ENCODE measurements at places on chromosomes 2 and 18.

DNA sequence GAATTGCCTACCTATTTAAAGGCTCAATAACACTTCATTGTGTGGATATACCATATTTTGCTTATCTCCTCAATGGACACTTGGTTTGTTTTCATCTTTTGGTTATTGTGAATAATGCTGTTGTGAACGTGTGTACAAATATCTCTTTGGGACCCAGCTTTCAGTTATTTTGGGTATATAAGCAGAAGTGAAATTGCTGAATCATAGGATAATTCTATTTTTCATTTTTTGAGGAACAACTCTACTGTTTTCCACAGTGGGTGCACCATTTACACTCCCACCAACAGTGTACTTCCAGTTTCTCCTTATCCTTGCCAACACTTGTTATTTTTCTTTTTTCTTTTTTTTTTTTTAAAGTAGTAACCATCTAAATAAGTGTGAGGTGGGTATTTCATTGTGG, 29.0 kb downstream of the PTPN4 start:
- DNase-seq, result no peak

- no peak for DNase-seq
These were observed 9.5 kb downstream of the GPR17 start for GRCh38 chr2:127655209-127656073.

- DNase-seq, result no peak
These were observed 49.4 kb downstream of the PDE1A start for GRCh38 chr2:182377467-182377866.

- DNase-seq, result no peak
These were observed 55.5 kb downstream of the SGPP2 start for GRCh38 chr2:222479859-222480258.

DNA sequence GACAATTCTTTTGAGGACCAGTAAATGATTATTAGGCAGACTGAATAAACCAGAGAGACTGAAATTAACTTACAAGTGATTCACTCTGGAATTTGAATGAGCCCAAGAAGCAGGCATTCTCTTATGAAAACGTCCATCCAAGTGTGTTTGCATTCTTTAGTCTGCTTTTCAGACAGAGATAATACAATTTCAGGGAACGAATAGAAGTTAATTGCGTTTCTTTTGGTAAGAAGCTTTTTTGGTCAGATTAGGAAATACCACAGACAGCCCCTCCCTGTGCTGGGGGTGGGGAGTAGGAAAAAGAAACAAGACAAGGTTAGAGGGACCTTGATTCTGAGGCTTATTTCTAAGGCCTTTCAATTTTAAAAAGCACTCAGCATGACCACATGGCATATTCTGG, 874.4 kb downstream of the SUCLG1 start:
- no peak for DNase-seq

DNA sequence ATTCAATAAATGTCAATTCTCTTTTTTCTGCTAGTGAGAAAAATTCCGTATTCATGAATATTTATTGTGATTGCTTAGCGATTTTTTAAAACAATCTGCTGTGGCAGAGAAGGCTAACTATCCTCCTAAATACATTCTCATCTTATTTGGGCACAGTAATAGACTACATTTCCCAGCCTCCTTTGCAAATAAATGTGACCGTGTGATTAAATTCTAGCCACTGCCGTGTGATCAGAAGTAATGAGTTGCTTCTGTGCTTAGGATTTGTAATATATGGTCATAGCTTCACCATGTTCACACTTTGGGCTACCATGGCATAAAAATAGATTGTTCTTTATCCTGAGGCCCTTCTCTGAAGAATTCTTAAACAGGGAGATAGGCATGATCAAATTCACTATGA, 179.6 kb downstream of the FAM124B start:
- no peak for DNase-seq

DNA sequence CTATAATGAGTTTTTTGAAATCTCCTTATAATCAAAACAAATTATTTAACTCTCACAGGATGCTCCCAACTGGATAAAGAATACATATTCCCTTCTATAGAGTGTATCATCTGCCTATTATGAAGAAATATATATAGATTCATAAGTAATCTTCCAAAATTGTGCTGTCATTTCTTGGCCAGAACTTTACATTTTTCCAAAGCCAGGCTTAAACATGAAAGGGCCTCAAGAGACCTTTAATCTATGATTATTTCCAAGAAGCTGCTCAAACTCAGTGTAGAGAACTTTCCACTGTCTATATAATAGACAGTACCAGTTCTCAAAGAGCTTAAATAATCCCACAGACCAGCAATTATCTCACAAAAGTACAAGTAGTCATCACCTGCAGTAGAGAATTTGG, 211.0 kb downstream of the AKAIN1 start:
- DNase-seq, result no peak

DNA sequence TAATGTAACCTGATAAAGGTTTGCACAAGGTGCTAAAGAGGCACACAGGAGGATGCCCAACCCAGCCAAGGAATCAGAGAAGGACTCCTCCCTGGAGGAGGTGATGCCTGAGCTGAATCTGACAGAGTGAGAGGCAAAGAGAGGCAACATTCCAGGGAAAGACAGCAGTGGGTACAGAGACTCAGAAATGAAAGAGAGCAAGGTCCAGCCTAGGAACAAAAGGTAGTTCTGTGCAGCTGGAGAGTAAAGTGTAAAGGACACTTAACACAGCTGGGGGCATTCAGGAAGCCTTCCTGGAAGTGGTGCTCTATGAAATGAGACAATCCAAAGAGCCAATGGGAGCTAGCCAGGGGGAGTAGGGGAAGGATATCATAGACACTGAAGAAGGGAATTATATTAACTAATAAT, 181.0 kb upstream of the GLI2 start:
- DNase-seq, result no peak

DNA sequence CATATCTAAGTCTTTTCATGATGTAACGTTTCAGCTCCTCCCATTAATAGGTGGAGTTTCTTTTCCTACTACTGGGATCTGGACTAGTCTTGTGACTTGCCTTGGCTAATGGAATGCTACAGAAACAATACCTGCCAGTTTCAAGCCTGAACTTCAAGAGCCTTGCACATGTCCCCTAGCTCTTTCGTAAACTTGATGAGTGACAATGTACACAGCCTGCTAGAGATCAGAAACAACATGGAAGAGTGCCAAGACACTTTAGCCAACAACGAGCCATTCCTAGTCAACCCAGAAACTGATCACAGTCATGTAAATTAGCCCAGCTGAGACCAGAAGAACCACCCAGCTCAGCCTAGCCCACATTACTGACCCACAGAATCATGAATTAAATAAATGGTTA, 24.8 kb upstream of the STK39 start:
- DNase-seq, result no peak

DNA sequence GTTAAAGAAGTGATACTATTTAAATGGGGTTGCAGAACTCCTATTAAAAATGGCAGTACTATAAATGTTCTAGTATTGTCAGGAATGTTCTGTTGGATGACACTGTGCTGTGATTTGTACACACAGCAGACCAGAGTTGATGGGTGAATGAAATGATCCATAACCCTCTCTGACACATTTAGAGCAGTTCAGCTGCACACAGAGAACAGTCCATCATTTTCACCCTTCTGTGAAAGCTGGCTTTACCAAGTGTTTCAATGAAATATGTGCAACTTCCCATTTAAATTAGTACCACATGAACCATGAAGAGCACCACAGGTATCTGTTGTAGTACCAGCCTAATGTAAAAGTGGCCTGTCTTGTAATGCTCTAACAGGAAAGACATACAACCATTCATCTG, 981.4 kb downstream of the TMEM182 start:
- DNase-seq, result no peak

- no peak for DNase-seq
These were observed 174.9 kb downstream of the ASB1 start for GRCh38 chr2:238601433-238602222.
